Activated T-cell treated with anti-CD3 and anti-CD28 coated beads, Interleukin-2, amount 50 U/mL, for 24 hours (primary cell): ENCODE measurements at places on chromosomes 13 and 19.

GRCh38 chr13:74068471-74068870, 65.7 kb downstream of the KLF12 start:
- DNase-seq = no peak

DNA sequence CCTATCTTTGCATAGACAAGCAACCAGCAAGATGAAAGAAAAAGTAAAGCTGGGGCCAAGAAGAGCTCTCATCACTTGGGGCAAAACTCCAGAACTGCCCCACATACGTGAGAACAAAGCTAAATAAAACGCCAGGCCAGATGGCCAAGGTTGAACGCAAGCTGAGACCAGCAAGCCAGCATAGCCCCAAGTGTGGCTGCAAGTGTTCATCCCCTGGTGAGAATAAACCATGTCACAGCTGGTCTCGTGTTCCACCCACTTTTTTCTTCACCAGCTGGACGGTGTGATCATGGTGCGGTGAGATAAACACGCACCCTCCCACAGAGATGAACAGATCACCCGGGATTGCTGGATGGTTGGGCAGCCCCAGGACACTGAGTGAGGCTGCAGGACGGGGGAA, 109.6 kb upstream of the CACNA1A start:
- DNase-seq = no peak

- no peak for DNase-seq
Observed at GRCh38 chr19:58252102-58252685, 23.5 kb downstream of the ZNF544 start.

DNA sequence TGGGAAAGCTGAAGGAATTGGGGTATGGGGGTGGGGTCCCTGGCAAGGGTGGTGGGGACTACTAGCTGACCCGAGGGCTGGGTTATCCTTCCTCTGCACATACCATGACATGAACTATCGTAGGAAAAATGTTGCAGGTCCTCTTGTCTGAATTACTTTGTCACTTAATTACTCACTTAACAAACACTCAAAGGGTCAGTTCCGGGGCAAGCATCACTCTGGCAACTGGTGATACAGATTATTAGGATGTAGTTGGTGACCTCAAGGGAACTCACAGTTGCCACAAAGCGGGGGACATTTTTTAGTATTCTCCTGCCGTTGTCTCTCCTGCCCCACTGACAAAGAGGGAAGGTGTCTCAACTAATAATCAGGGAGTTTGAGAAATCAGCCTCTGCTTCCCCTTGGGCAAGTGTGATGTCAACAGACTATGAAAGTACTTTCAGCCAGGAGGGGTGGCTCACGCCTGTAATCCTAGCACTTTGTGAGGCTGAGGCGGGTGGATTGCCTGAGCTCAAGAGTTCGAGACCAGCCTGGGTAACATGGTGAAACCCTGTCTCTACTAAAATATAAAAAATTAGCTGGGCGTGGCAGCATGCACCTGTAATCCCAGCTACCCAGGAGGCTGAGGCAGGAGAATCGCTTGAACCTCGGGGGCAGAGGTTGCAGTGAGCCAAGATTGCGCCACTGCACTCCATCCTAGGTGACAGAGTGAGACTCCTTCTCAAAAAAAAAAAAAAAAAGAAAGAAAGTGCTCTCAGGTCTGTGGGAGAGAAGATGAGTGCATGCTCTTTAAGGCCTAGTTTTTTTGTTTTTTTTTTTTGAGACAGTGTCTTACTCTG, 10.3 kb downstream of the DNAJB1 start:
- DNase-seq = no peak

DNA sequence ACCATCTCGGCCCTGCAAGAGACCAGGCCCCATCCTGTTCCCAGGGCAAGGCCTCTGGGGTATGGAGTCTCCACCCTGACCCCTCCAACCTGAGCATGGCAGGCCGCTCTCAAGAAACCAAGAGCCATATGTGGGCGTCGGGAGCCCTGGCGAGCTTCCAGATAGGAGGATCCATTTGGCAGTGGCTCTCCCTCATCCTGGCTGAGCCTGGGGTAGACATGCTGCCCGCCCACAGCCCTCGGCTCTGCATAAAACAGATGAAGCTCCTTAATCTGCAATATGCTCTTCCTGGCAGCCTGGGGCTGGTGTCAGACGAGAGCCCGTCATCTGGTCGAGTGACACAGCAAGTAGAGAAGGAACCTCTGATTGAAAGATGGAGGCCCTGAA, 6.1 kb downstream of the ATP13A1 start:
- DNase-seq = no peak

- no peak for DNase-seq
Observed at GRCh38 chr19:1622541-1622940, 17.3 kb upstream of the UQCR11 start.

- no peak for DNase-seq
Observed at GRCh38 chr13:75762955-75763354, 126.8 kb downstream of the LMO7 start.

DNA sequence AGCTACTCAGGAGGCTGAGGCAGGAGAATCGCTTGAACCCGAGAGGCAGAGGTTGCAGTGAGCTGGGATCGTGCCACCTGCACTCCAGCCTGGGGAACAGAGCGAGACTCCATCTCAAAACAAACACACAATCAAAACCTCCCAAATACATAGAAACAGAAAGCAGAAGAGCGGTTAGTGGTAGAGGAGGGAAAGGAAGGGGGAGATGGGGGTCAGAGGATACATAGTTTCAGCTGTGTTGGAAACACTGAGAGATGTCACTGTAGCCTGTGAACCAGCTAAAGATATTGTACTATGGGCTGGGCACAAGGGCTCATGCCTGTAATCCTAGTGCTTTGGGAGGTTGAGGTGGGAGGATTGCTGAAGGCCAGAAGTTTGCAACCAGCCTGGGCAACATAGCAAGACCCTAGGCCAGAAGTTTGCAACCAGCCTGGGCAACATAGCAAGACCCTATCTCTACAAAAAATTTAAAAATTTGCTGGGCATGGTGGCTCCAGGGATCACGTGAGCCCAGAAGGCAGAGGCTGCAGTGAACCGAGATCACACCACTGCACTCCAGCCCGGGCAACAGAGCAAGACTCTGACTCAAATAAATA, 49.9 kb downstream of the GNG7 start:
- DNase-seq = no peak

DNA sequence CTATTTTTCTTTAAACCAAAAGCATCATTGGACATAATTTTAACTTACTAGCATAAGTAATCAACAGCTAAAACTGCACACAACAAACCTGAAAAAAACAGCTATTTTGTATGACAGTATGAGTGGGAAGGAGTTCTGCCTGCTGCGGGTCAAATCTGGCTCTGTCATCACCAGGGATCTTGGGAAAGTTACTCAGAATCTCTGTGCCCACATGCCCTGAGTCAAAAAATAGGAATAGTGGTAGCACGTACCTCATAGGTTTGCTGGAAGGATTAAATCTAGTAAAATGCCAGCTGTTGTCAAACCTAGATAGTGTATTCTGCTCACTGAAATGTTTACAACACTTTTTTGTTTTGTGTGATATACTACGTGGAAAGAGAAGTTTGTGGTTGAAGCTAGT, 1.1 kb downstream of the CLN5 start:
- no peak for DNase-seq

DNA sequence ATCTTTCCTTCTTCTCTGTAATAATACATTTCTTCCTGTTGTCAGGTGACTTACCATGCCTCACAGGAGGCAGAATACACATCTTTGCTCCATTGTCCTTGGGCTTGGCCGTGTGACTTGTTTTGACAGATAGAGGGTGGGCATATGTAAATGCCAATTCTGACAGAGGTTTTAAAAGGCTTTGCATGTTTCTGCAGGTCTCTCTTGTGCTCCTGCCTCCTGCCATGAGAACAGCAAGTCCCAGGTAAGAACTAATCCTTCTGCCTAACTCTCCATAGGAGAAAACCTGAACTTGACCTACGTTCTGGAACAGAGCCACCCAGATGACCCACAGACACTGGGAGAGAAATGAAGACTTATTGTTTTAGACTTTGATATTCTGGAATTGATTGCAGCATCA, 88.7 kb upstream of the TNFSF11 start:
- no peak for DNase-seq

- no peak for DNase-seq
Observed at GRCh38 chr13:44873461-44873860, 115.8 kb downstream of the NUFIP1 start.

GRCh38 chr13:111184458-111185401, 69.6 kb downstream of the ARHGEF7 start:
- peak; percentile 52 for DNase-seq

DNA sequence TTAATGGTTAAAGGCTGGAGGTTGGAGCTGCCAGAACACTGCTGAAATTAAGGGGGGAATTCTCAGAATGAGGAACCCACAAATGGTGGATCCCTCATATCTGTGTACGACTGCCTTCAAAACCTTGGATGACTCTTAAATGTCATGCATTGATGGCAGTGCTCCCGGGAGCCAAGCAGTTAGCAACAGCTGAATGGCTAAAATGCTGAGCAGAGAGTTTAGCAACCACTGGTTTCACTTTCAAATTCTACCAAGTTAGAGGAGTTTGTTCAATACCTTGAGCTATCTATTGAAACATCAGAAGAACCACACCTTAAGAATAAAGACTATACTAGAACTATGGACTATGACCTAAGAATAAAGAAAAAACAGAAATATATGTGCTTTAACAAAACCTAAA, 41.4 kb downstream of the UQCRFS1 start:
- no peak for DNase-seq

- no peak for DNase-seq
Observed at GRCh38 chr19:35117799-35118198, 2.2 kb downstream of the FXYD3 start.

DNA sequence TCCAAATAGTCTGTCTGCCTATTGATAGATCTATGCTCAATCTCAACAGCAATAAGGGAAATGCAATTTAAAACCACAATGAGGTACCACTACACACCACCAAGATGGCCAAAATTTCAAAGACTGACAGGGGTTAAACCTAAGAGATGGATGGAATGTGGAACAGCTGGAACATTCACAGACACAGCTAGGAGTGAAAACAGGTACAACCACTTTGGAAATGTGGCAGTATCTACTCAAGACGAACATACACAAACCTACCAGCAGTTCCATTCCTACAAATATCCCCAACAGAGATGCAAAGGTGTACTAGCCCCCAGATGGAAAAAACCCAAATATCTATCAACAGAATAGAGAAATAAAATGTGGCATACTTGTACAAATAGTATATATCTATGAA, 86.4 kb downstream of the TSC22D1 start:
- no peak for DNase-seq

DNA sequence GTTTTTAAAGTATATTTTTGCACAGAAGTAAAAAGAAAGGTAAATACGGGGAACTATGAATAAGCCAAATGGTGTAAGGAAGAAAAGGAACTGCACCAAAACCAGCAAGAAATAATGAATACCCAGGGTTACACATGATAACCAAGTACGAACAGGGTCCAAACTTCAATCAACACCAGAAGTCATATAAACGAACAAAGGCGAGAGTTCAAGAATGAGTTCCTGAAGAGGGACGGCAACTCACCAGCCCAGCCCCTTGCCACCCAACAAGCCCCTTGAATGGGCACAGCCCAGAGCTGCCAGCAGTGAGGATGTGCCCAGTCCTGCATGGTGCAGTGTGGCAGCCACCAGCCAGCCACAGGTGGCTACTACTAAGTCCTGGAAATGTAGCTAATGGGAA, 132.1 kb downstream of the RNF17 start:
- DNase-seq = no peak

DNA sequence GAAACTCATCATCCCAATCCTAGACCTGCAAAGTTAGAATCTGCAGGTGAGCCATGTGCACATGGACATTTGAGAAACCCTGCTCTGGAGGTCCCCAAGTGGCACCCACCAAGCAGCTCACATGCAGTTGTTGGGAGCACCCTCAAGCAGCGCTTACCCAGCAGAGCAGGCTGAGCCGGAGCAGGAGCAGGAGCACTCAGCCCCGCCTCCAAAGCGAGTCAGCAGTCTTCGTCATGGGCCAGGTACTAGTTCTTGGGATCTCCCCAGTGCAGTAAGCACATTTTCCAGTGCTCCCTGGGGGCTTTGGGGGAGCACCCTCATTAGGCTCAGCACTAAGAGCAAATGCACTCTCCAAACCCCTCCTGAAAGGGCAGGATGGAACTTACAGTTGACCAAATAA, 572.7 kb downstream of the IRS2 start:
- no peak for DNase-seq

DNA sequence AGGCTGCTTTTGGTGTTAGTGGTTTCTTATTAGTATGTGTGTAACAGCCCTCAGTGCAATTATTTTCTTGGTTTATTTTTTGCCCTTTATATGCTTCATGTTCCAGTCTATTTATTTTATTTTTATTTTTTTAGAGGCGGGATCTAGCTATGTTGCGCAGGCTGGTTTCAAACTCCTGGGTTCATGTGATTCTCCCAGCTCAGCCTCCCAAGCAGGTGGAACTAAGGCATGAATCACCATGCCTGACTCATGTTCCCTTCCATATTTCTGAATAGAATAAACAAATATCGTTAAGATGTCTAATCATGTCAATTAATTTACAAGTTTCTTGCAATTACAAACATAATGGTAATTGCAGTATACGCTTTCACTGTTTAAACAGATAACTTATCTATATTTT, 11.7 kb downstream of the SKA3 start:
- DNase-seq = no peak

- DNase-seq = no peak
Observed at GRCh38 chr13:99987154-99988019, 5.8 kb downstream of the ZIC2 start.

DNA sequence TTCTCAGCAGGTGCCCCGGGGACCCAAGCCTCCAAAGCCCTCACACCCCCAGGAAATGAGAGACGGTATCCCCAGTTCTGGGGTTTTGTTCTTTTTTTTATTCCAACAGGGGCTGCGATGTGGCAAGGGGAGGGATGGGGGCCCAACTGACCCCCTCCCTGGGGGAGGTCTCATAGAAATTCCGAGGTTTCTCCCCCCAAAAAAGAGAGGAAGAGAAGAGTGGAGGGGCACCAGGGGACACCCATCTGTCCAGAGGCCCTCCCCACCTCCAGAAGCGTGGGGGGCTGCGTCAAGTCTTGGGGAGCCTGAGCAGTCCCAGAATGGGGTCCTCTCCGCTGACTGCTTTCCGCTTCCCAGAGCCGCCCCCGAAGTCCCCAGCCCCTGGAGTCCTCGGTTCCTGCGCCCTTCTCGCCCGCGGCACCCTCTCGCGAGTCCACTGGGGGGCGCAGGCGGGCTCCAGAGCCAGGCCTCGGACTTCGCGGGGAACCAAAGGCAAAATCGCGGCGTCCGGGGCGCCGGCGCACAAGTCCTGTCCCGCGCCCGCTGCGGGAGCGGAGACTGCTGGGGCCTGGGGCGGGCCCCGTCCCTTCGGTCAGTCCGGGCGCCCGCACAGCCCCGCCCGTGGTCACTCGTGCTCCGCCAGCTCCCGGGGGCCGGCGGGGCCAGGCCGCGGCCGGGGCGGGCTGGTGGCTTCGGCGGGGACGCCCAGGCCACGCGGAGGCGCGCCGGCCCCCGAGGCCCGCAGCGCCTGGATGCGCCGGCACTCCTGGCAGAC, 4.4 kb upstream of the ATP1A3 start:
- peak; percentile 60 for DNase-seq

DNA sequence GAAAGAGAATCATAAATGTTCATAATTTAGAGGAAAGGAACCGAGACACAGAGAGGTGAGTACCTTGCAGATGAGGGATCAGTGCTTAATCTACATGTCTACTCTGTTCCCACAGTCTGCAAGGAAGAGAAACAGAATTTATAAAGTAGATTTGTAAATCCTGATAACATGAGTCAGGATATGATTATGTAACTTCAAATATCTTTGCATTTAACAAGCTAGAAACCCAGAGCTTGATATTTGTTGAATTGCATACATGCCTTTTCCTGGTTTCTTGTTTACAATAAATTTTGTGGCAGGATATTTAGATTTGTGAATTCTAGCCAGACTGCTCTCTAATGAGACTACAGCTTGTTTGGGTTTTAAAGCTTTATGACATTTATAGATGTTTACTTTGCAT, 219.2 kb downstream of the ENOX1 start:
- DNase-seq = no peak
